Activated T-helper 2 cell treated with anti-CD3 and anti-CD28 coated beads, Interferon-gamma antibody, Interleukin-2, Interleukin-4, amounts not matched to agents 10 μg/mL and 5 μg/mL and 100 μg/mL, durations not matched to agents 14 hours and 24 hours and 36 hours (primary cell): ENCODE measurements at places on chromosomes 5 and 9. TPM values are rescaled to one million over a fixed set of nuclear protein-coding genes. Genes with fewer than 3 reads are reported as not detected.

PCDHB8 gene
- total RNA-seq = not detected in 2 replicates

DNA sequence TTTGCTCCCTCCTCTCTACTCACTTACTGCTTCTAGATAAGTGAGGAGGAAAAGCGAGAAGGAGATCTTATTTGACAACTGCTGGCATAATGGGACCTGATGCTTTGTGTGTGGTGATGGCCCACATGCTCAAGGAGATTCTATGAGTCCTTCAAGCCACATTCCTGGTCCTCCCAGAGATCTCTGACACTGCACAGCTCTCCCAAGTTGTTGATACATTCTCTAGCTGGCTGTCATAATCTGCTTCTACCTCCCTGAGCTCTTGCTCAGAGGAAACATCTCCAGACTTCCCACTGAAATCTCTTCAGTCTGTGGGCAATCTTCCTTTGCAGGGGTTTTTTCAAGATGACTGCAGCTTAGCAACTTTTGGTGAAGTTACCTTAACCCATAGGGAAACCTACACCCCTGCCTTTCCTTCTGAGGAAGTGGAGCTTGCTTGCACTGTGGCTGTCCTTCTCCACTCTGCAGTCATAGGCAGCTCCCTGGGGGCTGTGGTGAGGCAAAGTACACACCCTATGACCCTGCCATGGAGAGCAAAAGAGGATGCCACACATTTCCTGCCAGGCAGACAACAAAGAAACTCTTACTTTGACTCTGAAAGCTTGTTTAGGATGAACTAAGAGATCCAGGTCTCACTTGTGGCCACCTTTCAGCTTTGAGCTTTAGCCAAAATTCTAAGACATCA, 163.8 kb downstream of the TMEM38B start:
- H3K36me3 ChIP-seq = no peaks in the 10 kb centered on the region
- peaks cover 18% of the 10 kb centered on the region for H3K4me1 ChIP-seq
- no peak overlapping the region for H3K27ac ChIP-seq
- peaks cover 12% of the 10 kb centered on the region for H3K27me3 ChIP-seq
- DNase-seq = no peak
- no peak overlapping the region for H3K4me3 ChIP-seq

GRCh38 chr5:132394667-132395259, 25.3 kb downstream of the SLC22A5 start:
- H3K4me3 ChIP-seq = no peak overlapping the region
- DNase-seq = no peak
- H3K27me3 ChIP-seq = peaks cover 3% of the 10 kb centered on the region
- H3K27ac ChIP-seq = no peak overlapping the region
- H3K4me1 ChIP-seq = peaks cover 45% of the 10 kb centered on the region

FOXD4L6 gene
- total RNA-seq = 0.18 TPM in 1 of 2 replicates, not detected in the other

SPATA31D4 gene
- not detected in 2 replicates for total RNA-seq

RFESD gene
- 0.94 and 2.9 TPM in 2 replicates for total RNA-seq

BAAT gene
- total RNA-seq = not detected in 2 replicates

GRCh38 chr5:154342211-154342610, 103.6 kb upstream of the SAP30L start:
- H3K4me3 ChIP-seq = no peak overlapping the region
- no peak for DNase-seq
- H3K27me3 ChIP-seq = no peaks in the 10 kb centered on the region
- no peaks in the 10 kb centered on the region for H3K4me1 ChIP-seq

DNA sequence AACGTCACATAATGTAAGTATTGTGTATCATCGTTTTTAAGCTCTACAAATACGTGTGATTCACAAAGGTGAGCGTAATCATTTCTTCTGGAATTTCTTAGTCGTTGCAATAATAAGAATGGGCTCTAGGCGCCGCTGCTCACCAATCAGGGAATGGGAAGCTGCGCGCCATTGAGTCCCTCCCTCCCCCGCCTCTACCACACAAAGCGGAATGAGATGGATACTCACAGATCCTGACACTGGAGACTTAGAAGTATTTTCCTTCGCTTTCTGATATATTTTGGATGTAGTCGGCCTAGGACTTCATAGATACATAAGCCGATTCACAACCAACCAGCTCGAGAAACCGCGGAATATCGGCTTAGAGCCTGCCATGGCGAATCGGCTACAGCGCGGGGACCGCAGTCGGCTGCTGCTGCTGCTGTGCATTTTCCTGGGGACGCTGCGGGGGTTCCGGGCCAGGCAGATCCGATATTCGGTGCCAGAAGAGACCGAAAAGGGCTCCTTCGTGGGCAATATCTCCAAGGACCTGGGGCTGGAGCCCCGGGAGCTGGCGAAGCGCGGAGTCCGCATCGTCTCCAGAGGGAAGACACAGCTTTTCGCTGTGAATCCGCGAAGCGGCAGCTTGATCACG, at the start of gene PCDHGA11:
Gene PCDHGA11, plus strand, starts transcription at position 197 of the 634 bp plus-strand sequence. Its CDS starts 177 bp downstream, at position 374.
- no peak for DNase-seq
- H3K4me3 ChIP-seq = peak within 1 kb of the TSS; percentile 81
- H3K36me3 ChIP-seq = peaks cover 7% of the 10 kb centered on the region
- peaks cover 10% of the 10 kb centered on the region for H3K4me1 ChIP-seq

BTNL8 gene
- total RNA-seq = 0.18 and 0.25 TPM in 2 replicates

GRCh38 chr5:34771076-34771475, 67.9 kb upstream of the TTC23L start:
- H3K36me3 ChIP-seq = no peaks in the 10 kb centered on the region
- no peak for DNase-seq
- no peaks in the 10 kb centered on the region for H3K27me3 ChIP-seq
- H3K4me1 ChIP-seq = no peaks in the 10 kb centered on the region
- H3K27ac ChIP-seq = no peak overlapping the region
- H3K4me3 ChIP-seq = no peak overlapping the region

DNA sequence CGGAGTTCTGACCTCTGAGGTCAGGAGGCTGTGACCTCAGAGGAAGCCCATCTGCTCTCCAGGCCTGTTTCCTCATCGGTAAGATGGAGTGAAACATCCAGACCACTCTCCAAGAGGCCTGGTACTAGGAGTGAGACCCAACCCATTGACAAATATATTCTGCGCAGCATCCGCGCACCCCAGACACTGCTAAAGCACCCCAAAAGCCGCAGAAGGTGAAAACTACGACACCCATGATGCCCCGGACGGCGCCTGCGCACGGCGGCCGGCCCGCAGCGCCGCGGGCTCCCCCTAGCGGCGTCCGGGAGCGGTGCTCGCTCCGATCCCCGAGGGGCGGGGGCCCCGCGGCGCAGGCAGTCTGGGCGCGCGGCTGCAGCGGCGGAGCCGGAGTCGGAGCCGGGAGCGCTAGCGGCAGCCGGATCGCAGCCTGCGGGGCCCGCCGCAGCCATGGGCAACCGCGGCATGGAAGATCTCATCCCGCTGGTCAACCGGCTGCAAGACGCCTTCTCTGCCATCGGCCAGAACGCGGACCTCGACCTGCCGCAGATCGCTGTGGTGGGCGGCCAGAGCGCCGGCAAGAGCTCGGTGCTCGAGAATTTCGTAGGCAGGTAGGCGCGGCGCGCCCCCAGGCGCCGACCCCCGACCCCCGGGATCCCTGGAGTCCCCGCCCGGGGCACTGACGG, at the start of gene DNM1:
Gene DNM1, plus strand, starts transcription at position 356 of the 683 bp plus-strand sequence. Its CDS starts 92 bp downstream, at position 448.
- peak within 1 kb of the TSS; percentile 76 for H3K4me3 ChIP-seq
- H3K36me3 ChIP-seq = no peaks in the 10 kb centered on the region
- H3K4me1 ChIP-seq = peaks cover 15% of the 10 kb centered on the region
